A549 treated with RU486 at 1 μM for 4 hours (cell line): ENCODE measurements at places on chromosomes 5 and 9. TPM values are rescaled to one million over a fixed set of nuclear protein-coding genes. Genes with fewer than 3 reads are reported as not detected.

HARS2 gene
- total RNA-seq, result 35.4 to 42.8 TPM (median 37.5 TPM) in 5 replicates

GABRA6 gene
- total RNA-seq, result not detected in 5 replicates

OR4F3 gene
- not detected in 5 replicates for total RNA-seq

STOML2 gene
- total RNA-seq, result 214 to 282 TPM (median 254 TPM) in 5 replicates

ARL14EPL gene
- 0.16 to 0.32 TPM (median 0.24 TPM) in 4 of 5 replicates, not detected in the other for total RNA-seq
